T-helper 9 cell (primary cell): ENCODE measurements at places on chromosomes 2 and 18.

DNA sequence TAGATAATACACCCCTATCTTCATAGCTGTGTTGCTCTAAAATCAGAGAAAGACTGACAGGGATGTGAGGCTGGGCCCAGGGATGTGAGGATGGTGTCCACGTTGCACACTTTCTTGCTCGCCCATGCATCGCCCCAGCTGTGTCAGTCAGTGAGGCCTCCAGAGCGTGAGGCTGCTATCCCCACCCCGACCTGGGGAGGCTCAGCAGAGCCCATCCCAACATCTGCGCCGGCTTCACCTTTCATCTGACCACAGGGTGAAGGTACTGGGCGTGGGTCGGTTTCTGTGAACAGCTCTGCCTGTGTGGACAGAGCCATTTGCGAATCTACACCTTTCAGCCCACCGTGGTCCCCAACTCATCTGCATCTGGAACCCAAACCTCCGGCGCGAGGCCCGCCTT lies 255.7 kb downstream of the HDAC4 start:
- no peak for DNase-seq

DNA sequence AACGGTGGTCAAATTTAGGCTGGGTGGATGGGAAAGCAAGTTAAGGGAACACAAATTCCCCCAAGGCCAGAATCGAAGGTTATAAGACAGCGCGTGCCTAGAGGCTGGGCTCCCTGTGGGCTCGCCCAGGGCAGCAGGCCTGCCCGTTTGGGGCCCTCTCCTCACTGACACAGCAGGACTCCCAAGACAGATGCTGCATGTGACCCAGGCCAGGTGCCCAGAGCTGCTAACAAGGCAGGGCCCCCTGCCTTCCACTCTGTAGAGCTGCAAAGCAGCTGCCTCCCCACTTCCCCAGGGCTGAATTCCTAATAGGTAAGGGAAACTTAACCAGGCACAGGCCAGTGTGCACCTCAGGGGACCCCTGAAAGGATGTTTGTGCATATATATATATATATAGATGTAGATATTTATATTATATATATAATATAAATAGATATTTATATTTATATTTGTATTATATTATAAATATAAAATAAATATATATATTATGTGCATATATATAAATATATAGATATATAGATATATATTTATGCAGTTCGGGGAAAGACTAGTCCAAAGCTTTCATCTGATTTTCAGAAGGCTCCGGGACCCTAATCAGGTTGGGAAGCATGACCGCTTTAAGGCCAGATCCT lies 43.7 kb downstream of the TMEM37 start:
- no peak for DNase-seq

GRCh38 chr18:10410472-10411308 lies 43.7 kb upstream of the APCDD1 start:
- no peak for DNase-seq

- DNase-seq: no peak
Measured at GRCh38 chr2:60867848-60868247, 13.5 kb upstream of the REL start.

GRCh38 chr2:113164930-113165585 lies 8.7 kb upstream of the PSD4 start:
- no peak for DNase-seq

GRCh38 chr2:40098786-40099470 lies 319.9 kb upstream of the THUMPD2 start:
- DNase-seq: no peak

DNA sequence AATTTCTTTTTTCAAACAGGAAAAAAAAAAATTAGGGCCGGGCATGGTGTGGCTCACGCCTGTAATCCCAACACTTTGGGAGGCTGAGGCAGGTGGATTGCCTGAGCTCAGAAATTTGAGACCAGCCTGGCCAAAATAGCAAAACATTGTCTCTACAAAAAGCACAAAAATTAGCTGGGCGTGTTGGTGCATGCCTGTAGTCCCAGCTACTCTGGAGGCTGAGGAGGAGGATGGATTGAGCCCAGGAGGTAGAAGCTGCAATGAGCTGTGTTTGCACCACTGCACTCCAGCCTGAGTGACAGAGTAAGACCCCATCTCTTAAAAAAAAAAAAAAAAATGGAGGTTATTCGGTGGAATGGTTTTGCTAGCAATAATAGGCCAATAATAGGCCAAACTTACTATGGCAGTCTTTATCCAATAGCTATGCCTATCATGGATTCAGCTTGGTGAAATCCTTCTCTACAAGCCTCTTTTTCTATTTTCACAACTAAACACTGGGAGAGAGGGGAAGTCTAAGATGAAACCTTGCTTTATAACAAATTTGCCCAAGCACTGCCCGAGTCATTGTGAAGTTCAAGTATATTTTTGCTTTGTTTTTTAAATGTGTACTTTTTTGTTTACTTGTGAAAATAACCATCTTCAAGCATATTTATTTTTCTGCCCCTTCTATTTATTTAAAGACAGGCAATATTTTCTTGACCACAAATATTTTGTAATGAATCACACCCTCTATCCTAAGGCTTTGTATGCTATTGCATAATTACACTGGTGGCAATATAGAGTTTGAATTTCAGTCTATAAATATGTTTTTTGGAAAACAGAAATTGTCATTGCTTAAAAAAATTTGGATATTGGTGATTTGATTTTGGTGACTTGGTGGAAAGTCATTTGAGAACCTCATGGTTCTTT lies 20.0 kb upstream of the KYNU start:
- DNase-seq: no peak

- DNase-seq: no peak
Measured at GRCh38 chr2:1227274-1227900, 185.9 kb upstream of the TPO start.

GRCh38 chr2:42653039-42653438 lies 84.6 kb downstream of the MTA3 start:
- DNase-seq: no peak

- no peak for DNase-seq
Measured at GRCh38 chr2:195411219-195411687, 245.8 kb upstream of the SLC39A10 start.

DNA sequence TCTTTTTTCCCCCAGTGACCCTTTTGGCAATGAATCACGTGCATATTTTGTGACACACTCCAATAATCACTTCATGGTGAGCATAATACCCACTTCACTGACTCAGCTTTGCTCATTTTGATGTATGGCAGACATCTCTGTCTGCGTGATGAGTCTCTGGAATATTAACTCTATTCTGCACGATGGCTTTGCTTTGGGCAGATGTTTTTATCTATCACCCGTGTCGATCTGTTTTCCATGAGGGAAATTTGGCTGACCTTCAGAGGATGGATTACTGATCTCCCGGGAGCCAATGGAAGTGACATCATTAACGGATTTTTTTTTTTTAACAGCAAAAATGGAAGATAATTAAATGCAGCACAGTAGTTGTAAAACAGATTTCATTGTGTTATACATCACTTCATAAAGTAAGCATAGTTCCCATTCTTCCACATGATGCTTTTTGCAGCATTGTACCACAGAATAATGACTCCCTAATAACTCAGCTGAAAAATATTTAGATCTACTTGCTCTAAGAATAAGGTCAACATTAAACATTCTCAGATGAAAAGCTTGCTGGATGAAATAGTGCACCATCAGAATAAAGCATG lies 29.8 kb downstream of the CDC42EP3 start:
- DNase-seq: no peak

- no peak for DNase-seq
Measured at GRCh38 chr2:109177635-109178034, 48.6 kb downstream of the SH3RF3 start.

DNA sequence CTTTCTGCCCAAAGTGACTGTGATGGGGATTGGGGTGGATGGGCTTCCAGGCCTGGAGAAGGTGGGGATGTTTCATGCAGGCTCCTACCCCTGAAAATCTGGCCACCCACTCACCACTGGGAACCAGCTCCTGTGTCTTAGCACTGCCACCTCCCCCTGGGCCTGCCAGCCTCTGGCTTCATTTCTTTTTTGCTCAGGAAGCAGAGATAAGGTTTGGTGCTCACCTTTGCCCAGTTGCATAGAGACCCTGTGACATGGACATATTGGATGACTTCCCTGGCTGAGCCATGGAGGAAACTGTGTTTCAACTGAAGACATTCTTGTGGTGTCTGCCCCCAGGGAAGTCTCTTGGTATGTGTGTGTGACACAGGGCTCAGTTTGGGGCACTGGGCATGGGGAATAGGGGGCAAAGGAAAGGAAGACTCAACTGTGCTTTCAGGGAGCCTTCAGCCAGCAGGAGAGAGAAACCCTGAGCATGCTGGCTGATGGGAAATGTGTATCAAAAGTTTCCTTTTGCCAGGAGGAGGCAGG lies 16.7 kb downstream of the CTIF start:
- no peak for DNase-seq

- no peak for DNase-seq
Measured at GRCh38 chr2:128914320-128914719, 595.7 kb upstream of the HS6ST1 start.

- no peak for DNase-seq
Measured at GRCh38 chr2:1674766-1675397, 69.4 kb downstream of the PXDN start.

- DNase-seq: peak; percentile 56
Measured at GRCh38 chr18:42053188-42053781, 98.3 kb downstream of the PIK3C3 start.

- DNase-seq: no peak
Measured at GRCh38 chr2:200109421-200109820, 154.0 kb downstream of the MAIP1 start.

DNA sequence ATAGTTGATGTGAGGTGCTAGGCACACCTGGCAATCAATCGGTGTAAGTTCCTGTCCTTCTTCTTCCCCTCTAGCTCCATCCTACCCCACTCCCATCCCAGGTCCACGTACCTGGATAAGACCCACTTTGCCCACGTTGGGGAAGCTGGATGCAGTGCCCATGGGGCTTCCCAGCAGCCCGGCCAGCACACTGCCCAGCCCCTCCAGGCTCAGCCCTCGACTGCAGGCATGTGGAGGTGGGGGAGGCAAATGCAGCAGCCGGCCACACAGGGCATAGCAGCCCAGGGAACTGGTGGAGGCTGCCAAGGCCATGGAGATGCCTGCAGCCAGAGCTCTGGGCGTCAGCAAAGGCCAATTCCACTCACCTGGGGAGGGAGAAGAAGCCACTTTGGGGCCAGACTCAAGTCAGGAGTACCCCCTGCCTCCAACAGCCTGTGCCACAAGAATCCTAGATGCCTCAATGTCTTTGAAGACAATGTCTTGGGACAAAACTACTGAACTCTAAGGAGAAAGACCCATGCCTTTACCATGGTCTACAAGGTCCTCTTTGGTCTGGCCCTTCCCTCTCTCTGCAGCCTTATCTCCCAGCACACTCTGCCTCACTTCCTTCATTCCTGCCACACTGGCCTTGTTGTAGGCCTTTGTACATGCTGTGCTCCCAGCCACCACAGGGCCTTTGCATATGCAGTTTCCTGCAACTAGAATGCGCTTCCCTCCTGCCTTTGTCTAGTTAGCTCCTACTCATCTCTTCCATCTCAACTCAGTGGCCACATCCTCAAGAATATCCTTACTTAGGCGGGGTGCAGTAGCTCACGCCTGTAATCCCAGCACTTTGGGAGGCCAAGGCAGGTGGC lies 4.5 kb downstream of the SLC23A3 start:
- no peak for DNase-seq

DNA sequence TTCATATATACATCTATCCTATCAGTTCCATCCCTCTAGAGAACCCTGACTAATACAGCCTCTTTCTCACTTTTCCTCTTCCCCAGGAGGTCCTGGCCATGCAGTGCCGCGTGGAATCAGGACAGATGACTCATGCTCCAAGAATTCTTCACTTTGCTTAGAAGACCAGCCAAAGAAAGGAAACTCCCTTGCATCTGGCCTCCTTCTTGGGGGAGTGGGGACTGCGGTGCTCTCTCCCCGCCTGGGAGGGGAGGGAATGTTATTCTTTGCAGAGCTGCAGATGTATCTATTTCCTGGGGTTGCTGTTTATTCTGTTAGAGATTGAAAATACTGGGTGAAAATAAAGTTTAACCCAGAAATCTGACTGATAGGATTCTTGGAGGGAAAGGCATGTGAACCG lies 111.5 kb upstream of the SH3BP4 start:
- DNase-seq: no peak

DNA sequence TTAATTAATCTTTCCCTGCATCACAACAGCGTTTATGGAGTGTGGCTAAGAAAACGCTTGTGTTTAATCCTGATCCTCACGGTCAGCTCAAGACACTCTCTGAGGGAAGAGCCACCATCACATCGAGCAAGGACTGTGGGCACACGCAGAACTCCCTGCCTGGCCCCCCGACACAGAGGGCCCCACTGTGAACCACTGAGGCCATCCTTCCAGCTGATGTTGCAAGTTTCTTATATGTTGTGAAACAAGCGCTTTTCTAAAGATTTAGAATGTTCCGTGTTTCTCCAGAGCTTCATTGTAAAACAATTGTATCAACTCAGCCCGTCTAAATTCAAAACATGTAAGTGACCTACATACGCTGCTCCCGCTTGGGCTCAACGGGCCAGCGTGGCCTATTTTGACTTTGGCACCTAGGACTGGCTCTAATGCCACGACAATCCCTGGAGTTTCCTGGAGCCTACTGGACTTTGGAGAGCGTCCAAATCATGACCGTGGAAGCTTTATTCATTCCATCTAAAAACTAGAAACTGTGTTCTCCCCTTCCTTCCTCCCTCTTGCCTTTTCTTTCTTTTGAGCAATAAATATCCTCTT lies 34.9 kb downstream of the SERPINE2 start:
- no peak for DNase-seq

GRCh38 chr2:47205576-47206141 lies 50.6 kb upstream of the STPG4 start:
- no peak for DNase-seq

DNA sequence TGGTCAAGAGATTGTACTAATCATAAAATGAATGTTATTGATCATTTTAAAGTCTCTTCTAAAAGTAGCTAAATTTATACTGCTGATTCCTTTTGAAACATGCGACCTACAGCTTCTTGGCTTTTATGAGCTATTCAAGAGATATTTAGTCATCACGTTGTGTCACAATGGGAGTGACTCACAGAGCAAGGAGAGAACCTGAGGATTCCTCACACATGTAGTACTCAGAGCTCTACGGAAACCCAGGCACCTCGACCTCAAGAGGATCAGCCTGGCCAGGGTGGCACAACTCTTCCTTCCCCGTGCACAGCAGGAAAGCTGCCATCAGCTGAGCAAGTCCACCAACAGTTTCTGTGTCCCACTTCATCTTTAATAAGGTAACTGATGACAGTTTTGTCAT lies at the start of gene DHRS9:
Gene DHRS9 (plus strand): TSS at position 223 of the 400 bp plus-strand sequence. CDS start 12,019 bp downstream, outside the sequence.
- no peak for DNase-seq

DNA sequence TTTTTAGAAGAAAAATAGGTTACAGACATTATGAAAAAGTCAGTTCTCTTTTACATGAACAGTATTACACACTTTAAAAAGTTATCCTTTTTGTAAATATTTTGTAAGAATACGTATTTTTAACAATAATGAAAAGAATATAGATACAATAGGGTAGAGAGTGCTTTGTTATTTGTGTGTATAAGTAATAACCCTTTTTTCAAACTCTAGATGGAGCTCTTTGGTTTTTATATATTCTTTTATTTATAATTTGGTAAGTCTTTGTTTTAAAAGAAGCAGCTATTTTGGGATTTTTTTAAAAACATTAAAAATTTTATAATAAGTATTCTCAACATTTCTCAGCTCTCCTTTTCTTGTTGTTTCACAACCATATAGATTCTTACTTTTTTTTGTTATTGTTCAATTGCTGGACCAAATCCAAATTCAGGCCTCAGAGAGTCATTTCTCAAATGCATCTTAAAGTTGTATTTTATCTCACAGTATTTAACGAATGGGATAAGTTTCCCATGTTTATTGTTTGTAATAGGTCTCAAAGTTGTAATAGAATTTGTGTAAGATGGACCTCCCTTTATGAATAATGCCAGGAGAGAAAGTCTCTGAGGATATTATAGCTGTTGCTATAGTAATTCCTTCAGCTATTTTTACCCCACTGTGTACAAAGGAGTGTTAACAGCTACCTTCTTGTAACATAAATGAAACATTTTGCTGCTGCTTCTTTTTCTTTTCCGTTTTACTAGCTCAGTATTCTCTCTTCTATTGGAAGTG lies 46.4 kb downstream of the ACYP2 start:
- no peak for DNase-seq
